Activated CD4-positive, CD25-positive, alpha-beta regulatory T cell treated with anti-CD3 and anti-CD28 coated beads, Interleukin-2, amount 50 U/mL, for 24 hours (primary cell): ENCODE measurements at places on chromosomes 7 and 10.

GRCh38 chr7:98753989-98754479 lies 115.8 kb downstream of the TMEM130 start:
- no peak for ATAC-seq

DNA sequence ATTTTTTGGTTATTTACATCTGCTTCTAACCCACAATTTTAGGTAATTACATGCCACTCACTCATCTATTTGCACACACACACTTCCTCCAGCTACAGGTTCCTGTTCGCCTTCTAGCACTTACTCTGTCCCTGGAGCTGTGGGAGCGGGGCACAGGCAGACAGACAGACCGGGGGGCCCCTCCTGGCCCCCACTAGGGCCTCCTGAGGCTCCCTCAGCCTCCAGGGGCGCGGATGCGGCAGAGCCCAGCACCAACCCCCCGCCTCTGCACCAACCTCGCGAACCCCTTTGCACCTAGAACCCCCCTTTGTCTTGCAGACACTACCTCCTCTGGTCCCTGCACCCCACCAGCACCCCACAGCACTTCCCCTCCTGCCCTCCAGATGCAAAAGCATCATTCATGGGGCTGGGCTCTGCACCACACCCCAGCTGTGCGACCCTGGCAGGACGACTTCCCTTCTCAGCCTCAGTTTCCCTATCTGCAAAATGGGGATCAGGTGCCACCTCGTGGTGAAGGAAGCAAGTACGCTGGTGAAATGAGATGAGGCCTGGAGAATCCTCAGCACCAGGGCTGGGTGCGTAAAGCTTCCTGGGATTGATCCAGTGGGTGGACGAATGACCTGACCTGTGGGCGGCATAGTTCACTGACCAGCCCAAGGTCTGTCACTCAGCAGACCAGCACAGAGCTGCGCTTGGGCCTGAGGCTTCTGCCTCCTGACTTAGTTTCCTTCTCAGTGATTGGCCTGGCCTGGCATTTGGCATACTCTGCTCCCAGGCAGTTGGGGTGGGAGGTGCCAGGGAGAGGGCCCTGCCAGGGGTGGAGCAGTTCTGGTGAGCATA lies 37.9 kb downstream of the ELFN1 start:
- no peak for ATAC-seq

- ATAC-seq, result no peak
Measured at GRCh38 chr7:27176524-27176845, 2.4 kb upstream of the HOXA10 start.

DNA sequence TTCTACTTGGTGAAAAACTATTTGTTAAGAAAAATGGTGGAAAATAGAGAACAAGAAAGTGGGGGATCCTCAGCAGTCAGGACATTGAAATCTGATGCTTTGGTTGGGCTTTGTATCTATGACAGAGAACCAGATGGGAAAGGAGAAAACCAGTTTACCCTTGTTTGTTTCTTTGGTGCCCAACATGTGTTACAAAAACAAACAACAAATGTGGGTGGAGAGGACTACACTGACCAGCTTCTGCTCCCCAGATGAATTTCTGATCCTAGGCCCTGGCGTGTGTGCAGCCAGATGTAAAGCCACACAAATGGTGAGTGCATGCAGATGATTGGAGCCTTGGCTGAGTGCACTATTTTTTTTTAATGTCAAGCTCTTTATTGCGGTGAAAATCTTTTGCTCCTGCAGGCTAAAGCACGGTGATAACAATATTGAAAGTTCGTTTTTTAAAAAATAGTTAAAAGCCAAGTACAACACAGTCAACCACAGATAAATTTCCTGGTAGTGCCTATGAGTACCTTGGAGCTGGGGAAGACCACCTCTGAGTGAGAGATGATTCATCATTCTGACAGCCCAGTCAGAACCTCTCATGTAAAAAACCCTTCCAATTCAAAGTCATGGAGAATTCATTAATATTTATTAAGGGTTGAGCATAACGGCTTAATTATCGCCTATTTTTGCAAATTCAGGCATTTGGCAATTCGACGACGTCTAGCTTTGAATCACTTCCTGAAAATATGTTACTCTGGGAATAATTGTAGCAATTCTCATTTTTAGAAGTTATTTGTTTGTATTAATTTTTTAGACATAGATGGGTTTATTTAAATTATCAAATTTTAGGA lies 163.7 kb downstream of the AGMO start:
- ATAC-seq, result no peak

- ATAC-seq, result no peak
Measured at GRCh38 chr7:123305840-123306375, 106.1 kb upstream of the SLC13A1 start.

DNA sequence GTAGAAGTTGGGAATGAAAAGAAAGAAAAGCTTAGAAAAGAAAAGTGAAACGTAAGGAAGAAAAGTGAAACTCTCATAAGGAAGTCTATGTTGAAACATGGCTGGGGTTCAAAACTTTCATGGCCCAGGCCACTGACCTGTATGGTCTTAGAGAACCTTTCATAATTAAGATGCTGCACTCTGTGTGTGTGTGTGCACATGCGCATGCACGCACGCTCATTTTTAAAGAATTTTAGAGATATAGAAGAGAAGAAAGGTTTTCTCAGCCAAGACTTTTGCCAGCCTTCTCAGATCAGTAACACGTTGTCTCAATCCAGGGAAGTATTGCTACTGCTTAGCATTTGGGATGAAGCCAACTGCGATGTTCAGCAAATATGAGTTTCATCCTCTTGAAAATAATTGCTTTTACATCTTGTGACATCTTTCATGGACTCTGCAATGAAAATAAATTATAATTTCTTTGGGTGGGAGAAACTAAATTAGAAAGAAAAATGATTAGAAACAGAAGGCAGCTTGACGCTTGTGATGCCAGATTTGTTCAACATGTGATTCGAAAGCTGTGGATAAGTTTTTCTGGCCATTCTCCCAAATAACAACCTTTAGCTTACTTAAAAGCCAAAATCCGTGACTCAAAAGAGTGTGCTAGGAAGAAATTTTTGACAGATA lies 16.2 kb upstream of the SLC26A4 start:
- ATAC-seq, result no peak

DNA sequence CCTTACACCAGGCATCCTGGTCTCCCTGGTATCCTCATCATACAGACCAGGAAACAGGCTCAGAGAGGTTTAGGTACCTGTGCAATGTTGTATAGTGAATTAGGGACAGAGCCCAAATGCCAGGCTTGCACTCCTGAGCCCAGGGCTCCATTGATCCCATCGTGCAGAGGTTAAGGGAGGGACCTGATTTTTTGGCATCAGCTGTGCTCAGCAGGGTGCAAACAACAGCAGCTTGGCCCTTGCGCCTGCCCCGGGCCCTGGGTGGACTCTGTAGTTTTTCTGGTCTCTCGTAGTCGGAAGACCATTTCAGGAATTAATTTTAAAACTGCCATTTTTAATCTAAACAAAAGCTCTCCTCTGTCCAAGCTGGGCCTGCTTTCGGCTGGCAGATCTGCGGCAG lies 79.2 kb downstream of the COL26A1 start:
- no peak for ATAC-seq

GRCh38 chr10:3763852-3764625 lies 21.0 kb downstream of the KLF6 start:
- no peak for ATAC-seq

- no peak for ATAC-seq
Measured at GRCh38 chr7:26305090-26305868, 13.6 kb downstream of the SNX10 start.

- ATAC-seq, result peak; percentile 64
Measured at GRCh38 chr10:109956454-109957091, 33.3 kb upstream of the XPNPEP1 start.

DNA sequence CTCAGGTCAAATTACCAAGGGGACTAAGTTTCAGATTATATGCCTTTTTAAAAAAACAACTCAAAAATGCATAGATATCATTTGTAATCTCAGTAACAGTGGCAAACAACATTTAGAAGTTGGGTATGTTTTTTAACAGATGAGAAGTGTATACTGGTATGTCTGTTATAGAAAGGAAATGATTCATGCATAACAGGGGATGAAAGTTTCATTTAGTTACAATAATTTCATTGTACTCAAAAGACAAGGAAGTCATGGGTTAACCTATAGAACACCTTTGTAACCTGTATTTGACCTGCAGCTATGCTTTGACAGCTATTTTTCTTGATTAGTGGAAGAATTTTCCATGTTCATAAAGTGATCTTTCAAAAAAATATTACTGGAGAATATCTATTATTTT lies 35.4 kb upstream of the FAM133B start:
- peak; percentile 59 for ATAC-seq

- no peak for ATAC-seq
Measured at GRCh38 chr10:132990684-132991545, 48.5 kb upstream of the CFAP46 start.

GRCh38 chr7:85823396-85824080 lies 636.7 kb upstream of the SEMA3D start:
- ATAC-seq, result no peak

DNA sequence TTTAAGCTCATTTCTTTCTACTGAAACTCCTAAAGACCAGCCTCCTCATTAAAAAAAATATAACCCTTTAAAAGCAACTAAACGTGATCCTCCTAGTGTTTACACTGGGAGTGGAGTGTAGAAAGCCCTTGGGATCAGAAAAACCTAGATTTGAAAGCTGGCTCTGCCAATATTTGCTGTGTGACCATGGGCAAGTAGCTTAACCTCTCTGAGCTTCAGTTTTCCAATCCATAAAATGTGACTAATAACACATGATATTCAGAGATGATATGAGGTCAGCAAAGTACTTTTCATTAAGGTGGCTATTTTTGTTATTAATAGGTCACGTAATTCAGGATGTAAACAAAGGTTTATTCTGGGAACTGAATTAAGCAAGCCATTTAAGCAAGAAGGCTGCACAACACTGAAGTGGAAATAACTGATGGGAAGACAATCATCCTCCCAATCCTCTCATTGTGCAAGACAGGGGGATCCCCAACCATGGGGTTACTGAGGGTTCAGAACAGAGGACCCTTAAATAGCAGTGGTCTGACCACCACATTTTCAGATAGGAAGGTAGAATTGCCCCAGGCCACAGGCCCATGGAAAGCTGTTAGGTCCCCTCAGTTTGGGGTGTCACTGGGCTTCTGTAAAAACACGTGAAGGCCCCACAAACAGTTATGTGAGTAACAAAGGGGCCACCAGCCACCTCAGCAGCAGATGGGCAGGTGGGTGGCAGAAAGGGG lies 49.1 kb upstream of the EEPD1 start:
- ATAC-seq, result no peak

- ATAC-seq, result no peak
Measured at GRCh38 chr10:133555521-133555920, 9.9 kb downstream of the SYCE1 start.
